Stimulated activated CD8-positive, alpha-beta memory T cell treated with anti-CD3 and anti-CD28 coated beads, Interleukin-4, amount 100 ng/mL, for 1 hour (primary cell): ENCODE measurements at places on chromosomes 12 and 14.

DNA sequence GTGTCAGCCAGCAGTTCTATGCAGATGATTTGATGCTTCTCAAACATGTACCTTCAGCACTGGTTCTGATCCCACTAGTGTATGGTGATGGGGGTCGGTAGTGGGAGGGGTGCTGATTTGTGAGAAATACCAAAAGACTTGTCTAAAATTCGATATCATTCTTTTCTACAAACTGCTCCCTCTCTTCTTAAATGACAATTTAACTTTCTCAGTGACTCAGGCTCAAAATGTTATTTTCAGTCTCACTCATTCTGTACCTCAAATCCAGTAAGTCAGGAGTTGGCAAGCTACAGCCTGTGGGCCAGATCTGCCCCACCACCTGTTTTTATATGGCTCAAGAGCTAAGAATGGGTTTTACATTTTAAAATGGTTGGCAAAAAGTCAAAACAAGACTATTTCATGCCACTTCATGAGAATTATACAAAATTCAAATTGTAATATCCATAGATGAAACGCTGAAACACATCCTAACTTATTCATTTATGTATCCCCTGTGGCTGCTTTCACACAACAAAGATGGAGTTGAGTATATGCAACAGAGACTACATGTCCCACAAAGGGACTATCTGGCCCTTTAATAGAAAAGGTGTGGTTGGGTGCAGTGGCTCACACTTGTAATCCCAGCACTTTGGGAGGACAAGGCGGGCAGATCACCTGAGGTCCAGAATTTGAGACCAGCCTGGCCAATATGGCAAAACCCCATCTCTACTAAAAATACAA, 6.6 kb upstream of the NOP2 start:
- no peak for DNase-seq

- DNase-seq, result no peak
Measured at GRCh38 chr12:6084969-6085450, 39.5 kb downstream of the VWF start.

DNA sequence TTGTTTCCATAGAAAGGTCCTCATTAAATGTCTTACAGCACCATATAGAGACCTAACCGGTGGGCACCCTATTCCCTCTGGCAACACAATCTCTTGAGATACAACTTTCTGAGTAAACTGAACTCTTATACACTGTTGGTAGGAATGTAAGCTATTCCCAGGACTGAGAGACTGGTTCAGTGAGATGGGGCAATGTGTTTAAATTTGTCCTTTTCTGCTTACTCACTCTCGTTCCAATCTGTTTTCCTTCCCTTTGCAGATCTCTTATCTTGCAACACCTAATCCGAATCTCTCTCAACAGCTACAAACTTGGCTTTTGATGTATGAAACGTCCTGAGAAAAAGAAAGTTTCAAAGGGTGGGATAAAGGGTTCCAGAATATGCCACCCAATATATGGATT, 26.1 kb upstream of the ETV6 start:
- DNase-seq, result no peak

GRCh38 chr12:50932787-50933280, 19.5 kb upstream of the HIGD1C start:
- DNase-seq, result no peak

DNA sequence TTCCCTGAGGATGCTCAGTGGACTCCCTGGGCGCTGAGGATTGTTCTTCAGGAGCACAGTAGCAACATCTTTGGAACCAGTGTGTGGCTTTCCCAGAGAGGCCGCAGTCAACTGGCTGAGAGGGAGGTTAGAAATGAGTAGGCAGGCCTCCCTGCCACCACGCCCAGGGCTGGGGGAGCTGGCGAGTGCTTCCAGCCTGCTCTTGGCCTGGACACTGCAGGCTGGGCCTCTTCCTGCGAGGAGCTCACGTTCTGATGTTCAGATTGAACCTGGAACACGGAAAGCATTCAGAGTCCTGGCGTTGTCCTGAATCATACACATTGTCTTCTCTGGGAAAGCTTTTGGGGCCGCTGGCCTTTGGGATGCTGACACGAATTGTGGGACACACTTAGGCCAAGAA, 15.6 kb downstream of the TSPAN9 start:
- no peak for DNase-seq

- DNase-seq, result no peak
Measured at GRCh38 chr12:126811391-126811790, 1455.6 kb upstream of the TMEM132C start.

- no peak for DNase-seq
Measured at GRCh38 chr14:51224551-51224950, 15.5 kb upstream of the TMX1 start.

GRCh38 chr12:52073531-52074381, 4.0 kb downstream of the ATG101 start:
- DNase-seq, result no peak

- DNase-seq, result no peak
Measured at GRCh38 chr14:100031506-100032281, 33.5 kb upstream of the EVL start.

- no peak for DNase-seq
Measured at GRCh38 chr14:76827696-76828296, 1.6 kb downstream of the LRRC74A start.

DNA sequence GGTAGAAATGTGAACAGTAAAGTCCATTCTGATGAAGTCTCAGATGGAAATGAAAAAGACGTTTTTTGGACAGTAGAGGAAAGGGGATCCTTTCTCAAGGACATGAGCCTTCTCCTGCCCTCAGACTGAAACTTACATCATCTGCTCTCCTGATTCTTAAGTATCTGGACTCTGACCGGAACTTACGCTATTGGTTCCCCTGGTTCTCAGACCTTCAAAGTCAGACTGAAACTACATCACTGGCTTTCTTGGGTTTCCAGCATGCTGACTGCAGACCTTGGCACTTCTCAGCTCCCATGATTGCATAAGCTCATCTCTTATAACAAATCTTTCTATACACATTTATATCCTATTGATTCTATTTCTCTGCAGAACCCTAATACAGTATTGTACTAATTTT, 291.0 kb downstream of the SNAPC1 start:
- no peak for DNase-seq

DNA sequence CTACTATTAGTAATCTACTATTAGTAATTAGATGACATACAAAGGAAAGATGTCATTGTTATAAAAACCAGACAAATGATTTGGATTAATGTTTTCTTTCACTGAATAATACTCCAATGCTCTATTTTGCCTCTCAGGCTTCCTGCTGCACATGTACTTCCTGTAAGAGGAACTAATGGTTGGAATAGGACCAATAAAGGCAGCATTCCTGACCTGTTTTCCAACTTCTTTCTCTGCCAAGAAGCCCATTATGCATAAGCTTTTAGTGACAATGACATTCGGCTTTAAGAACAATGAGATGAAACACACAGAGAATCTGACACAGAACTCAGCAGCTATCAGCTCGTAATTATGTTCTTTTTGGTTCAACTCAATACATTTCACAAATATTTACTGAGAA, 5.2 kb upstream of the C12orf56 start:
- DNase-seq, result no peak

DNA sequence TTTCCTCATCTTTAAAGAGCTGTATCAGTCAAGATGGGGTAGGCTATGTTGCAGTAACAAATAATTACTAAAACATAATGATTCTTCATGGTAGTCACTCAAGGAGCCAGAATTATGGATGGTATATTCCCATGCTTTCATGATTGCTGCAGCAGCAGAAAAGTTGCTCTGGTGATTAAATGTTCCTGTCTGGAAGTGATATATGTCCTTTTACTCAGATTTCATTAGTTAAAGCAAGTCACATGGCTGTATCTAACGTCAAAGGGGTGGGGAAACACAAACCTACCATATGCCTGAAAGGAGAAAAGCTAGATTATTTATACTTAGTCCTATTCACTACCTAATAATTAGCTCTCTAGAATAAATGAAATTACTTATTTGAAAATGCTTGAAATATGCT, 594.7 kb downstream of the SOX5 start:
- no peak for DNase-seq

DNA sequence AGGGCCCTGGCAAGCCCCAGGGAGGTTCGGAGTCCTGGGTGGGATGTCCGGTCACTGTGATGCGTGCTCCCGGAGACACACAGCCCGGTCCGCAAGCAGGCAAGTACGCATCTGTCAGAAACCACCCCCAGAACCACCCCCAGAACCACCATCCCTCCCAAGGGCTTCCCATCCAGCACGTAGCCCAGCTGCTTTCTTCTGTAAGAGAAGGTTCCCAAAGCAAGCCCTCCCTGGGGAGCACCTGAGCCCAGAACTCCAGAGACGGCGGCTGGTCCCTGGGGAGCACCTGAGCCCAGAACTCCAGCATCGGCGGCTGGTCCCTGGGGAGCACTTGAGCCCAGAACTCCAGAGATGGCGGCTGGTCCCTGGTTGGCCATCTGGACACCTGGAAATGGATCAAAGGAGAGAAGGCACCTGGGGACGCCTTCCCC, 2.6 kb upstream of the FBRSL1 start:
- no peak for DNase-seq

- DNase-seq, result no peak
Measured at GRCh38 chr12:15662303-15662980, 126.7 kb downstream of the EPS8 start.

DNA sequence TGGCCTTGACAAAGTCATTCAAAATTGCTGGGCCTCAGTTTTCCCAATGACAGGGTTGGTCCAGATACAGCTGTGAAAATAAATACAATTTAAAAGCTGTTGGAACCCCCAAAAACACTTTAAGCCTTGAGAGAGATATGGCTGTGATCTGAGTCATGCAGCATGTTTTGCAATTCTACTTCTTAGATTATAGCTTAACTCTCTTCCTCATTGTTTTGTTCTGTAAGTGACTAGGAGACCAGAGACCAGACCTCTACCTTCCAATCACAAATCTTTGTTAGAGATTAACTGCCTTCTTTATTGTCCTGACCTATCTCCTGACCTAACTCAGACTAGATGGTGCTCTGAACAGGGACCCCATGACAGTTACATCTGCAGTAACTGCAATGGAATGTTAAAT, 198.1 kb downstream of the STXBP6 start:
- DNase-seq, result no peak

DNA sequence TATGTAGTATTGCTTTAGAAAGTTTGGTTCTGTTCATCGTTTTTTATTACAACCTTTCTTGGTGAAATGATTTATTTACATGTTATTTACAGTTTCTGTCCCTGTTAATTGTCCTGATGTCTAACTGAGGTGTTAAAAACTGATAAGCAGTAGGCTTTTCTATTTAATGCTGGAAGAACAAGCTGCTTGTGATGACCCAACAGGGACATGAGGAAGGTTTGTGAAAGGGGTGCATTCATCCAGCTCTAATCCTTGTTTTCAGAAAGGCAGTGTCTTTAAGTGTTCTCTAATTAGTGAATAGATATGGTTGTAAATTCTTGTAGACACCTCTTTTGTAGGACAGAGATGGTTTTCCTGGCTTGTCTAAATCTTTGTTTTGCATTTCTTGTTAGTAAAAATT, 191.4 kb downstream of the FOXA1 start:
- DNase-seq, result no peak

DNA sequence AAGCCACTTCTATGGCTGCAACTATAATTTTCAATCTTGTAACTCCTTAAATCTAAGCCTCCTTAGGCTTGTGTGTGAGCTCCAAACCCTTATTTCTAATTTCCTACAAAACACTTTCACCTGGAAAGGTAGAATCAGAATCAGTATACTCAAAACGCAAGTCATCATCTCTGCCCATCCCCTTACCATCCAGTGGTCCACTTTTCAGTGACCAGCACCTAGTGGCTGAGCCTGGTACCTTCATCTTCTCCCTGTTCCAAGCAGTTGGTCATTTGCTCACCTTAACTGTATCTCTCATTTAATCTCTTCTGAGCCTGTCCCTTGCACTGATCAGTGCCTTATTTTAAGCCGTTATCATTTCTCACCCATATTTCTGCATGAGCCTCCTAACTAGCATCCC, 107.9 kb downstream of the PPM1H start:
- no peak for DNase-seq

DNA sequence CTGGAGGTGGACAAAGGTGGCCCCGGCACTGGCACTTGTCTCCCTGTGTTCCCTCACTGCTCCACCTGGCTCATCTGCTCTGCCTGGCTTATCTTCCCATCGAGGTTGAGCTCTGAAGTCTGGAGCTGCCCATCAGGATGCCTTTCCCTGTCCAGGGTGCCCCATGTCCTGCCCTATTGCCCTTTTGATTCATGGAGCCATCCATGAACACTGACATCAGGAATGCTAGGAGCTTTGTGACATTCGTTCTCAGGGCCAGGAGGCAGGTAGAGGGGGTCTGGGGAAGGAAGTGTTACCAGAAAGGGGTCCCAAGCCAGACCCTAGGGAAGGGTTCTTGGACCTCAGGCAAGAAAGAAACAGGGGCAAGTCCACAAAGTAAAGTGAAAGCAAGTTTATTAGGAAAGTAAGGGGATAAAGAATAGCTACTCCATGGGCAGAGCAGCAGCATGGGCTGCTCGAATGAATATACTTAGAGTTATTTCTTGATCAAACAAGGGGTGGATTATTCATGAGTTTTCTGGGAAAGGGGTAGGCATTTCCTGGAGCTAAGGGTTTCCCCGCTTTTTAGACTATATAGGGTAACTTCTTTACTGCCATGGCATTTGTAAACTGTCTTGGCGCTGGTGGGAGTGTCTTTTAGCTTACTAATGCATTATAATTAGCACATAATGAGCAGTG, 51.6 kb downstream of the RIN3 start:
- DNase-seq, result no peak

- no peak for DNase-seq
Measured at GRCh38 chr12:120630104-120630892, 10.1 kb upstream of the CABP1 start.

- DNase-seq, result no peak
Measured at GRCh38 chr12:113120670-113121370, 14.7 kb downstream of the RASAL1 start.

DNA sequence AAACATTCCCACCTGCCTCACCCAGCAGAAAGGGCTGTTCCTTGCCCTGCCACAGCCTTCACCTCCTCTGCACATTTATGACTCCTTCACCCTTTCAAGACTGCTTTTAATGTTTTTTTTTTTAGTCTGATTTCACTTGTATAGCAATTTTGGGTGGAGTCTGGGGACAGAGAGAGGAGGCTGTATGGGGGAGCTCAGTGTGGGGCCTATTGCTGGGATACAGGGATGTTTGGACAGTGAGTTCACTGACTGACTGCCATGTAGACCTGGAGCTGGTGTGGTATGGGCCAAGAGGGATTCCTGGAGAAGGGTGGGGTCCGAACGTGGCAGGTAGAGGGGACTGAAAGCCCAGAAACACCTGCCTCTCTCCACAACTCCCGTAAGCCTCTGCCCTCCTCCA, 1.9 kb upstream of the KRT85 start:
- no peak for DNase-seq

GRCh38 chr14:42248131-42248530, 641.5 kb downstream of the LRFN5 start:
- no peak for DNase-seq

- no peak for DNase-seq
Measured at GRCh38 chr14:25001601-25002000, 48.3 kb downstream of the STXBP6 start.

GRCh38 chr14:103143506-103143905, 20.2 kb downstream of the TNFAIP2 start:
- no peak for DNase-seq

DNA sequence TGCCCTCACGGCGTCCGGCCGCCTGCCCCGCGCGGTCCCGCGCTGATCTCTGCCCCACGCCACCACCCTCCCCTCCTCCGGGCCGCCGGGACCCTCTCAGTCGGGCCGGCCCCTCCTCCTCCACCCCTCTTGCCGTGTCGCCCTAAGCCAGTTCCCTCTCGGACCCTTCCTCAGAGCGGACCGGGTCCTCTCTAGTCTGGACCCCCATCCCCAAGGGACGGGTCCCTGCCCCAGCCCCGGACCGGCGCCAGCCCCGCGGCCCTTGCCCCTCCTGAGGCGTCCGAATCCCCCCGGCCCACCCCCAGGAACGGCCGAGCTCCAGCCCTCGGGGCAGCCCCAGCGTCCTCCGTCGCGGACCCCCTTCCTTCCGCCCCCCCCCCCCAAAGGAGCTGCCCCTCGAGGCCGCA, 485 bp downstream of the PPP4R4 start:
- no peak for DNase-seq
